WTC11 (cell line): ENCODE measurements at places on chromosomes 2 and 18.

DNA sequence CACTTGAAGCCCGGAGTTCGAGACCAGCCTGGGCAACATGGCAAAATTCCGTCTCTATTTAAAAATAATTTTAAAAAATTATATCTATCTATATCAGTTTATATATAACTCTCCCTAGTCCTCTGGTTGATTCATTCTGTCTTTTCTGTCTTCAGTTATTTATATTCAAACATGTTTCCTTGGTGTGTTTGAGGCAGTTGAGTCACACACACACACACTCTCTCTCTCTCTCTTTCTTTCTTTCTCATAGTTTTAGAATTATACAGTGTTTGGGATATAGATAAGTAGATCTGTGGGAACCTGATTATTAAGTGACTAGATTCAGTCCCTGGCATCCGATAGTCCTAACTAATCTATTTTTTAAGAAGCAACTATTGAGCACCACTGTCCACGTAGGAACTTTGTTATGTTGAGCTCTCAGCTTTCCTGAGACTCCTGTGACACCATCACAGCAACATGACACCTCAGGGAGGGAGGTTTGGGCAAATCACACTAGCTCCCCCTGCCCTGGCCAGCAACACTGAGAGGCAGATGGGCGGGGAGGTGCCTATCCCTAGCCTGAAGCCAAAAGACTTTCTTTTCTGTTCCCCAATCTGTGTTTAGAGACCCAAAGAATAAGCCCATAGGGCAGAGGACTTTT is 482.7 kb downstream of the DLGAP1 start:
- no peaks in the 10 kb centered on the region for H3K36me3 ChIP-seq
- peak; percentile 72 for DNase-seq
- no peak overlapping the region for H3K27ac ChIP-seq
- H3K4me1 ChIP-seq, result peaks cover 26% of the 10 kb centered on the region

DNA sequence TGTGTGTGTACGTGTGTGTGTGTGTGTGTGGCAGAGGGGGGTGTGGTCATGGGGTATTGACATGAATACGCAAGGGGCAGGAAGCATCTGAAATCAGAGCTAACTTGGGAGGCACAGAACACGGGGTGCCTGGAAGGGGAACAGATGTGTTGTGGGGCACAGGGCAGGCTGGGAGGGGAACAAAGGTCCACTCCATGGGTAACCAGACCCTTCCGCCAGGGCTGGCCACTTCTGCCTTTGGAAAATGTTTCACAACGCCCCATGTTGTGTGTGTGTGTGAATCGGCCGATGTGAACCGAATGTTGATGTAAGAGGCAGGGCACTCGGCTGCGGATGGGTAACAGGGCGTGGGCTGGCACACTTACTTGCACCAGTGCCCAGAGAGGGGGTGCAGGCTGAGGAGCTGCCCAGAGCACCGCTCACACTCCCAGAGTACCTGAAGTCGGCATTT is at the start of gene SLC11A1:
Gene SLC11A1 (plus strand): TSS at position 358 of the 451 bp plus-strand sequence. CDS start 96 bp downstream, outside the sequence.
- H3K4me3 ChIP-seq, result no peak within 1 kb of the TSS
- no peak within 1 kb of the TSS for H3K27ac ChIP-seq
- H3K27me3 ChIP-seq, result peaks cover 19% of the 10 kb centered on the region
- no peak for DNase-seq

- peaks cover 32% of the 10 kb centered on the region for H3K4me1 ChIP-seq
- H3K27ac ChIP-seq, result no peak overlapping the region
- no peaks in the 10 kb centered on the region for H3K27me3 ChIP-seq
- no peaks in the 10 kb centered on the region for H3K36me3 ChIP-seq
Measured at GRCh38 chr18:8052237-8052701, 485.2 kb downstream of the PTPRM start.

GRCh38 chr2:102145107-102145506 is 2.6 kb downstream of the IL1R1 start:
- no peak for DNase-seq
- H3K36me3 ChIP-seq, result peaks cover 12% of the 10 kb centered on the region; the same call in 1 of the 2 replicates
- H3K27me3 ChIP-seq, result peaks cover 39% of the 10 kb centered on the region
- H3K27ac ChIP-seq, result no peak overlapping the region
- peaks cover 17% of the 10 kb centered on the region for H3K4me1 ChIP-seq
- H3K4me3 ChIP-seq, result no peak overlapping the region

GRCh38 chr18:42330296-42330695 is 375.3 kb downstream of the PIK3C3 start:
- no peaks in the 10 kb centered on the region for H3K27me3 ChIP-seq
- peaks cover 12% of the 10 kb centered on the region for H3K4me1 ChIP-seq
- H3K36me3 ChIP-seq, result peaks cover 13% of the 10 kb centered on the region
- no peak overlapping the region for H3K27ac ChIP-seq
- DNase-seq, result no peak
- no peak overlapping the region for H3K4me3 ChIP-seq

- no peak overlapping the region for H3K4me3 ChIP-seq
- H3K36me3 ChIP-seq, result no peaks in the 10 kb centered on the region; the same call in 1 of the 2 replicates
- no peak overlapping the region for H3K27ac ChIP-seq
- H3K27me3 ChIP-seq, result no peaks in the 10 kb centered on the region
- DNase-seq, result no peak
Measured at GRCh38 chr2:12343141-12343540, 373.6 kb upstream of the TRIB2 start.

- DNase-seq, result no peak
- H3K4me3 ChIP-seq, result no peak overlapping the region
- peaks cover 40% of the 10 kb centered on the region for H3K36me3 ChIP-seq
- peaks cover 72% of the 10 kb centered on the region for H3K4me1 ChIP-seq
Measured at GRCh38 chr18:23240609-23240930, 105.3 kb downstream of the CABLES1 start.
